ENCODE measurements at places on chromosomes 7 and 10.

GRCh38 chr10:44981172-44982113 is 2.8 kb upstream of the DEPP1 start:
- no peak for DNase-seq

DNA sequence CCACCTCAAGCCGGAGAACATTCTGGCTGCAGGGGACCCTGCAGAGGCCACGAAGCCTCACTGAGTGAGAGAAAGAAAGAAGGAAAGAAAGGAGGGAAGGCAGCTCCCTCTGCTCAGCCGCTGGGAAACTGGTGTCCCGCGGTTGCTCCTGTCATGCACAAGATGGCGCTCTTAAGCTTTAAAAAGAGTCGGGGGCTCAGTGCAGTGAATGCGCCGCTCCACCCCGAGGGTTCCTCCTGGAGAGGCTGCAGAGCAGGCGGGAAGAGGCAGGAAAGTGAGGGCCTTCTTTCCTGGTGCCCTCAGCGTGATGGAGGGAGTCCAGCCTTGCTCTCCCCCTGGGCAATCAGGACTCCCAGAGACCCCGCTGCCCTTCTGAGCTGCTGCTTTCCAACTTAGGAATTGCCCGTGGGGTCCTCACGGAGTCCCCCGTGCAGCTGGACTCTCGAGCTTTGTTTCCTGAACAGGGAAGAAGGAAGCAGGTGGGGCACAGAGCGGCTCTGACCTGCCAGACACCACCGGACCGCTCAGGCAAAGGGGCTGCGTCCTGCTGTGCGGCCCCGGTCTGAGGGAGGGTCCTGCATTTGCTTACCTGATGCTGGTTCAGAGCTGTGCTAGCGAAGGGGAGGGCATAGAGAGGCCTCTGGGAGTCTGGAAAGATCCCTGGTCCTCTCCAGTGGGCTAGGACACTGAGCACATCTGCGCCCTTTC is 141.9 kb upstream of the MKI67 start:
- no peak for DNase-seq

- DNase-seq: no peak
These were observed 253.7 kb downstream of the ARHGAP21 start for GRCh38 chr10:24469993-24470392.

DNA sequence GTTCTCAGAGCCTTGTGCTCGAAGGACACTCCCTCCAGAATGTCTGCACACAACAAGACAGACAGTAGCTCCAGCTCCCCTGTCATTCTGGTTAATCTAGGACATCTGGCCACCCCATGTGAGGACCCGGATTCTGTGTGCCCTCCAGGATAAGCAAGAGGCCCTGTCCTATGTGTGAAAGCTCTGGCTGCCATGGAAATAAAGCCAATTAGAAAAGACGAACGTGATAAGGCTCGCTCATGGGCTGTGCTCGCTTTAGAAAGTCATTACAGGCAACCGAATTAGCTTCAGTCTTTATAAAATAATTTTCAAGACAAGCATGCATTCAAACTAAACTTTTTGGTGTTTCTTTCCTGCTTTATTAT is 263.4 kb downstream of the INHBA start:
- DNase-seq: no peak

Data from HFF-Myc (cell line).